ENCODE measurements at places on chromosomes 5 and 9.

- DNase-seq, result no peak
These were observed 121.2 kb downstream of the HTR4 start for GRCh38 chr5:148532969-148533670.

GRCh38 chr5:77305956-77306355, 95.5 kb downstream of the PDE8B start:
- DNase-seq, result peak; percentile 33

- DNase-seq, result peak; percentile 25
These were observed 135.3 kb upstream of the EPB41L4A start for GRCh38 chr5:112554101-112554977.

DNA sequence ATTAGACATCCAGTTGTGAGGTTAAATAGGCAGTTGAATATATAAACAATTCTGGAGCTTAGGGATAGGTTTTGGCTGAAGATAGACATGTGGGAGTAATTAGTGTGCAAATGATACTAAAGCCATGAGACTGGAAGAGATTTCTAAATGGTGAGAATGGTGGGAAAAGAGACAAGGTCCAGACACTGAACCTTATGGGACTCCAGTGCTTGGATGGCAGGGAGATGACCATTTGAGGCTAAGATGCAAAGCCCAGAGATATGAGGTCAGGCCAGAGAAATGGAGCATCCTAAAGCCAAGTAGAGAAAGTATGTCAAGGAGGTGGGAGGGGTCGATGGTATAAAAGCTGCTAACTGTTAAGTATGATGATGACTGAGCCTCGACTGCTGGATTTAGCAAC, 115.6 kb downstream of the SEMA5A start:
- no peak for DNase-seq

DNA sequence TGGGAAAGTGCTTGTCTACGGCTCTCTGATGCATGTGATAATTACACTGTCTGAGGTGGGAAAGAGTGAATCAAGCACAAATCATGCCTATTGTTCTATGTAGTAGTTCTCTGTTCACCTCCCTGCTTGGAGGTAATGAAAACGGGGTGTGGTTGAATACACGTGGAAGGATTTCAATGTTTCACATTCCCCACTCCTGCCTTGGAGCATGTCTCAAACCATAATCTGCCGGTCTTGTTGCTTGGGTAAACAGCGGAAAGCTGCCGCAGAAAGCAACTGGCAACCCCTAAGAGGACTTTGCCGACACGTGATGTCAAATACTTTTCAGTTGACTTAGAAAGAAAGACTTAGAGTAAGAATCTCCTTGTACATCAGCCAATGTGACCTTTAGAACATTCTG, 63.5 kb upstream of the MOCS2 start:
- DNase-seq, result peak; percentile 5

- DNase-seq, result no peak
These were observed 367.5 kb downstream of the DEPDC1B start for GRCh38 chr5:60332244-60333004.

DNA sequence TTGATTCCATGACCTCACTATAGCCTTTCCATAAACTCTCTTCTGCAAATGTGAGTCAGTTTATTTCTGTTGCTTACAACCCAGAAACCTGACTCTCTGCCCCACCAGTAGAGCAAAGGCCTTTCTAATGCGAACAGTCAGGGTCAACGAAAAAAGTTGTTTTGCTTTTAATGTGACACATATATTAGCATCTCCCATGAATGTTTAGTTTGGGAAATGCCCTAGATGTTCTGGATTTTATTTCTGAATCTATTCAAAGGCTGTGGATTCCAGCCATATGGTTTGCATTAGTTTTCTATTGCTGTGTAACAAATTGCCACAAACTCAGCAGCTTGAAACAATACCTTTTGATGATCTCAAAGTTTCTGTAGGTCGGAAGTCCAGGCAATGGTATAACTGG, 193.5 kb downstream of the GNA14 start:
- no peak for DNase-seq

GRCh38 chr5:101390151-101390908, 487.2 kb upstream of the ST8SIA4 start:
- peak; percentile 62 for DNase-seq

GRCh38 chr9:14530366-14530765, 162.9 kb downstream of the ZDHHC21 start:
- peak; percentile 46 for DNase-seq

GRCh38 chr5:57037355-57037754, 85.4 kb upstream of the MIER3 start:
- DNase-seq, result no peak

DNA sequence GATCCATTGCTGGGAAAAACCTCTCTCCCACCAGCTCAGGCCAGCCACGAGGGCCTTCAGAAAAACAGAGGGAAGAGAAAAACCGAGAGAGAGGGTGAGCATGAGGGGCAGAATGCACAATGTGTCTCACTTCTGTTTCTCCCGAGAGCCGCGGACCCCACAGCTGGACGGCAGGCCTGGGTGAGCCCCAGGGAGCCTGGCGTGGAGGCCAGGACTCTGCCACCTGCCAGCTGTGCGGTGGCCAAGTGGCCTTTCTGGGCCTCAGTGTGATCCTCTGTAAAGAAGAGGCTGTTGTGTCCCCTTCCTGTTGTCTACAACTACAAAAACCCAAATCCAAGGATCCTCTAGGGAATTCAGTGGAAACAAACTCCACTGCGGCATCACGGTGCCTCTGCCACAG, 179.3 kb downstream of the PAX5 start:
- DNase-seq, result no peak

- DNase-seq, result no peak
These were observed 58.6 kb downstream of the BARX1 start for GRCh38 chr9:93896496-93897033.

GRCh38 chr5:137782984-137783536, 28.9 kb upstream of the HNRNPA0 start:
- DNase-seq, result no peak

DNA sequence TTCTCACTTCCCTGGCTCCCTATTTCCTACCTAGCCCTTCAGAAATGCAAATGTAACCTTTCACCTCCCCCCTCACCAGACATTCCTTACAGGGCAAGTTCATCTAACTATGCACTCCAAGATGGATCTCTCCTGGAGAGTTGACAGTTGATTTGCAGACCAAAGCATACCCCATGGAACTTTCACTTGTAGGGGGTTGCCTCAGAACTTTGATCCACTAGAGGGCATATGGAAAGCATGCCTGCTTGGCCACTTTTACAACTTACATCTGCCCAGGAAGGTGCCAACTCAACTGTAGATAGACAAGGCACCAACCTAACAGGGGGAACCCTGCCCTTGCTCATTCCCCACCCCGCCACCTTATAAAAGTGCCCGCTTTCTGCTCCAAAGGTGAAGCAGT, 187.8 kb downstream of the NXNL2 start:
- no peak for DNase-seq

DNA sequence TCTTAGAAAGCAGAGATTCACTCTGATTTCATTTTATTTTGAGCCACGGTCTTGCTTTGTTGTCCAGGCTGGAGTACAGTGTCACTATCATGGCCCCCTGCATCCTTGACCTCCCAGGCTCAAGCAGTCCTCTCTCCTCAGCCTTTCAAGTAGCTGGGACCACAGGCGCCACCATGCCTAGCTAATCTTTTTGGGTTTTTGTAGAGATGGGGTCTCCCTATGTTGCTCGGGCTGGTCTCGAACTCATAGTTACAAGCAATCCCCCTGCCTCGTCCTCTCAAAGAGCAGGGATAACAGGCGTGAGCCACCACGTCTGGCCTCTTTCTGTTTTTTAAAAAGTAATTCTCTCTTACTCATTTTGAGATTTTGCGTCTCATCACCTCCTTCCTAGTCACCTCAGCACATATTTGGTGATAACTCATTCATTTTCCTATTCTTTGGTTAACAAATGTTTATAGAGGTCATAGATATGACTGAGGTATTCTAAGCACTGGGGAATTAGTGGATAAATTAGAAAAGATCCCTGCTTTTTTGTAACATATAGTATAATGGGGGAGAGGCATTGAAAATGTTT, 10.8 kb upstream of the DCP2 start:
- DNase-seq, result no peak

DNA sequence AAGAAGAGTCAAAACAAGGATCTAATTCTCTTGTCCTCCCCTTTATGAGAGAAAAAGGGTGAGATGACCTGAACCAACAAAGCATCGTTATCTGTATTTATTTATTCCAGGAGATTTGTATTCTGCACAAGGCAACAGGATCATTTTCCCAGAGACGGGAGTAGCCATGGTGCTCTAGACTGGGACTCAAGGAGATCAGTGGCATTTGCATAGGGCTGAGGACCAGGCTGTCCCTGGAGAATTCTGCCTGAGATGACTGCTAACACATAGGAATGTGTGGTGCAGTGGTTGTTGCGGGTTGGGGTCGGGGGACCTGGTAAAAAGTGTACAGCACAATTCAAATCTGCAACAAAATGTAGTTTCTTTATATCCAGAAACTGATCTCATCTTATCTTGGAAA, 22.3 kb upstream of the ZNF474 start:
- no peak for DNase-seq

DNA sequence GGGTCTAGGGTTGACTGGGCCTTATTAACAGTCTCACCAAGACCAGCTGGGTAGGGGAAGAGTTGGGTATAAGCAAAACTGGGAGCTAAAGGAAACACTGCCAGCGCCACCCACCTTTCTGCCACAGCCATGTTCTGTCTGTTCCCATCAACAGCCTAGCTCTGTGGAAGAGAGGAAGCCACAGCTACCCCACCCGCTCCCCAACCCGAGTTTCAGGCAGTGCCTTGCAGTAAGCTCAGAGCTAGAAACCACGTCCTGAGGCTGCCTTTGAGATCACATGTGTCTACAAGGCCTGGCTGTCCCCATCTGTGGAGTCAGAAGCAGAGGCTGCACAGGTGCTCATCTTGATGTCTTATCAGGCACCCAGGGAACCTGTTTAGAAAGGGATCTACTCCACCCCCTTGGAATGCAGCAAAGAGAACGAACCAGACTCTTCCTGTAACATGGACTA, 15.3 kb downstream of the HNRNPH1 start:
- peak; percentile 18 for DNase-seq

DNA sequence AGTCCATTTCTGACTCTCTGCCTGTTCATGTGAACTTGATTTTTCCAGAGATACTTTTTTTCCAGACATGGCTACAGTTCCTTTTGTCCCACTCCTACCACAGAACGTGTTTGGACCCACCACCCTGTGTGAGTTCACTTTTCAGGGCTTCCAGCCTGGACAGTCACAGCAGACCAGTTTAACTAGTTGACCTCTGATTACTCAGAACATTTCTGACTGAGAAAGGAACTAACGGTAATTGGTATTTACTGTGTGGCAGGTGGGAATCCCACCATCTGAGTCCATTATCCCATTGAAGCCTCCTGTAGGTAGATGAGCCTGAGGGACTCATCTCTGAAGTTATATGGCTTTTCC, 210.1 kb downstream of the GOLPH3 start:
- DNase-seq, result no peak

- DNase-seq, result peak; percentile 93
These were observed 43.1 kb downstream of the NDFIP1 start for GRCh38 chr5:142151436-142152383.

DNA sequence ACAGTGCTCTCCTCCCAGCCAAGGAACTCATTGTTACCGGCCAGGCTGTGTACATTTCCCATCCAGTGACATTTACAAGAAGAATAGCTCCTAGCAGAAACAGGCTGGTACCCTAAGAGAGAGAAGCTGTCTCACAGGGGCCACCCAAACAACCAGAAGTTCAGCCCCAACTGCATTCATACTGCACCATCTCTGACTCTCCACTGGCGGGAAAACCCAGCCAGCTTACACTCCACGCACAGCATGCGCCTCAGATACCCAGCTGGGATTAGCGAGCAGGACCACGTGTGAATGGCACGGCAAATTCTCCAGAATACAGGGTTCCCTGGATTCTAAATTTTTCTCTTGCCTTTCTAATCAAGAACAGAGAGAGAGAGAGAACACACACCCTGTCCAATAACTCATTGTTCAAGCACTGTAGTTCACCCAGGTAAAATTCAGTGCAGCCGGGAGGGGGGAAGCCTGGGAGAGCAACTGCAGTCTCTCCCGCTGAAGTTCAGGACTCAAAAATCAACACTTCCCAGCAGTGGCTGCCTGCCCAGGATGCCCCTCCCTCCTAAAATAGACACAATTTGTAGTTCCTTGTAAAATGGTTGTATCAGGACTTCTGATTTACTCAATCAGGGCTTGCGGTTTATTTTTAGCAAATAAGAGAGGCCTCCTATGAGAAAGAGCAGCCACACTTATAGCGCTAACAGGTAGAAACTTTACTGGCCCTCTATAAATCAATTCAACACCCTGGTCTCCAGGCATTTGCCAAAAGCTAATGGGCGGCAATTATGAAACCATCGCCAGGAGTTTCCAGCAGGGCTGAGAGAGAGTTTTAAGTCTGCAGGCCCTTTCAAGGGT, 2.2 kb downstream of the COL23A1 start:
- DNase-seq, result peak; percentile 48

- DNase-seq, result peak; percentile 51
These were observed 7.8 kb upstream of the ANXA1 start for GRCh38 chr9:73143711-73144328.

DNA sequence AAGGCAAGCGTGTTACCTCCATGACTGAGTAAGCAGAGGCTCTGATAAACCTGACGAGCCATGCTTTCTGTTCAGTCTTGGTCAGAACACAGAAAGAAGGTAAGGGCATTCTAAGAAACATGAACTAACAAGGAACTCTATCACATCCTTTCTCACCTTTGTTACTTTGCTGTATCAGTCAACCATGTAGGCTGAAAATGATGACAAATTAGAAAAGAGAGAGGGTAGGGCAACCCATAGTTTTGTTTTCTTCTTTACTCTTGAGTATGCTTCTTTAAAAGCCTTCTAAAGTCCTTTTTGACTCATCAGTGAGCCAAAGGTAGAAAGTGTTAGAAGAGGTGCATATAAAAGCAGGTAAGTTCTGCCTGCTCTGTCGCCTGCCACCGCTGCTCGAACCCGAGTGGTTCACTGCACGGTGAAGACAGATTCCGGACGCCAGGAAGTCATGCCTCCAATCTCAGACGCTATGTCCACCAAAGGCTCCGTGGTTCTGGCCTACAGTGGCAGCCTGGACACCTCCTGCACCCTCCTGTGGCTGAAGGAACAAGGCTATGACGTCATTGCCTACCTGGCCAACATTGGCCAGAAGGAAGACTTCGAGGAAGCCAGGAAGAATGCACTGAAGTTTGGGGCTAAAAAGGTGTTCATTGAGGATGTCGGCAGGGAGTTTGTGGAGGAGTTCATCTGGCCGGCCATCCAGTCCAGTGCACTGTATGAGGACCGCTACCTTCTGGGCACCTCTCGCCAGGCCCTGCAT, 298.4 kb downstream of the NDUFS4 start:
- no peak for DNase-seq

DNA sequence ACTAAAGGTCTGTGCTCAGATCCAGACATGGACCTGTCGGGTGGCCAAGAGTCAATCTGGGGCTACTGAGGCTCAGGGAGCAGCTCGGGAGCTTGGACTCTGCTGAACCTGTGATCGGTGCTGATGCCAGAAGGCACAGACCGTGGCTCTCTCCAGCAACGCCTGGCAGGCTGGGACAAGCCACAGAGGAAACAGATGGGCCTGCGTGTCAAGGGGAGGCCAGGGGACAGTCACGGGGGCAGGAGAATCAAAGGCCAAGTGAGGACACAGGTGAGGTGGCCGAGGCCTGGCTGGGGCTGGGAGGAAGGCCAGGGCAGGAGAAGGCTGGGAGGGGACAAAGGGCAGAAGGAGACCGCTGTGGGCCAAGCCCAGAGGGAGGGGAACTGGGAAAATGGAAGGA, 43.4 kb downstream of the EPB41L4B start:
- DNase-seq, result peak; percentile 11

Measured in tongue (tissue), 3 donors.